ENCODE measurements at places on chromosomes 1 and 21.

DNA sequence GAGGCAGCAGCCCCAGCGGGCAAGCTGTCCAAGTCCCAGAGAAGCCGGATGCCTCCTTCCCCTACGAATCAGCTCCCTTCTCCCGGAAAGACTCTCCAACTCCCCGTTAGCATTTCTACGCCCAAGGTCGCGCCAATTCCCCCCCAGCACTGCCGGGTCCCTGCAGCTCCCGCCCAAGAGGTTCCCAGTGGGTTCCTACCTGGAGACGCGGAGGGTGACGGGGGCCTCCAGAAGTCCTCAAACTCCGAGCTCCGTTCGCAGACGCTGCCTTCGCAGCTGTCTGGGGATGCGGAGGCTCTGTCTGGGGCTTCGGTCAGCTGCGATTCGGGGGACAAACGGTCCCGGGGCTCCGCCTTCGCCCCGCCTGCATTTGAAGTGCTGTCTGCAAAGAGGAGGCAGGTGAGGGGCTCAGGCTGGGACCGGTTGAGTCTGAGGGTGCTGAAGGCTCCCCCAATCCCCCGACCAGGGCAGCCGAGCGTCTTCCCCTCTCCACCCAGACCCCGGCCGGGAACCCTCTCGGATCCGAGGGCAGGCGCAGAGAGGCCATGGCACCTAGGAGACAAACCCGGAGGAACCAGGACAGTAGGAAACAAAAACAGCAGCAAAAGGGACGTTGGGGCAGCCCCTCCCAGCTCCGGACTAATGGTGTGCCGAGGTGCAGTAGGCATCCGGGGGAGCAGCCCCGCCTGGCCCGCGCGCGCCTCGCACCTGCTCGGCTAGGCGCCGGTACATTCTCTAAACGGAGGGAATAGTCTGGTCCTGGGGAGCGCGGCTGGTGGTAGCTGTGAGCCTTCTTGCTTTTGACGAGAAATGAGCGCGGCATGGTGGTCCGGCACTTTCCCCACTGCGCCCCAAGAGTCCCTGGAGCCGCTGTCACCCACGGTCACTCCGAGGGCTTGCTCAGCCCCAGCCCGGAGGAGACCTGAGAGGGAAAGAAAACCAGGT lies 3.8 kb downstream of the GFI1 start:
- peak; percentile 59 for DNase-seq

- DNase-seq = peak; percentile 43
Measured at GRCh38 chr1:27356619-27357280, 10.0 kb downstream of the MAP3K6 start.

- DNase-seq = peak; percentile 84
Measured at GRCh38 chr1:225754940-225755641, 22.5 kb upstream of the SRP9 start.

DNA sequence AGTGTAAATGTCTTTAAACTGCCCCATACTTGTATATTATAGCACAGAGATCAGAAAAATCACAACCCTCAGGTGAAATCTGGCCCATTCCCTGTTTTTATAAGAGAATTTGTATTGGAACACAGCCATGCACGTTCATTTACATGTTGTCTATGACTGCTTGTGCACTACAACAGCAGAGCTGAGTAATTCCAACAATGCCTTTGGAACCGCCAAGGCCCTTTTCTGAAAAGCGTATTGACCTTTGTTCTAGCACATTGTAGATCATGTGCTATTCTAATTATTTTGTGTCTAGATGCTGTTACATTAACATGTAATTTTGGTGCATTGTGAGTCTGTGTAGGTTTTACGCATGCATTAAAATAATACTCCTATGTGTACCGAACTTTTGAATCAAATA lies 339.6 kb downstream of the CHRM3 start:
- DNase-seq = no peak

Data from mesendoderm (in vitro differentiated cells).